Activated naive CD4-positive, alpha-beta T cell treated with anti-CD3 and anti-CD28 coated beads, Interleukin-2, amount 50 U/mL, for 72 hours (primary cell): ENCODE measurements at places on chromosomes 1 and 21. TPM values are rescaled to one million over a fixed set of nuclear protein-coding genes. Genes with fewer than 3 reads are reported as not detected.
A peak's percentile ranks its signal among the peaks of the same experiment; 100 is the strongest.

- DNase-seq = no peak
Observed at GRCh38 chr1:224525411-224526040, 90.6 kb upstream of the CNIH3 start.

DNA sequence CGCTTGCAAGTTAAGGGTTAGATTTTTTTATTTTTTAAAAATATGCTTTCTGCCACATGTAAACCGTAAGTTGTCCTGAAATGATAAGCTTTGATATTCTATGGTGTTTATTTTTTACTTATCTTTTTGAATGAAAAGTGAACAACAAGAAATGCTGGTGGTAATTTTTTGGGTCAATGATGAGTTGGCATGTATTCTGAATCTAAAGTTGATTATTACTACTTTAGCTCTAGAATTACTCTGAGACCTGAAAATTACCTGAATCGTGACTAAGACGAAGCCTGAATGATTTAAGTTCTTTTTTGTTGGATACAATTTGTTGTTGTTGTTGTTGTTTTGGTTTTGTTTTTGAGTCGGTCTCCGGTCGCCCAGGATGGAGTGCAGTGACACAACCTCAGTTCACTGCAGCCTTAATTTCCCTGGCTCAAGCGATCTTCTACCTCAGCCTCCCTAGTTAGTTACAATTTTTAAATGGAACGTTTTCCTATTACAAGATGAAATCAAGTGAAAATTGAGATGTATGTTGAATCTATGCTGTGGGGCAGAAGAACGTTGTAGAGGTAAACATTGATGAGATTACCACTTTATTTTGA lies 941 bp downstream of the RABGGTB start:
- no peak for DNase-seq

DNA sequence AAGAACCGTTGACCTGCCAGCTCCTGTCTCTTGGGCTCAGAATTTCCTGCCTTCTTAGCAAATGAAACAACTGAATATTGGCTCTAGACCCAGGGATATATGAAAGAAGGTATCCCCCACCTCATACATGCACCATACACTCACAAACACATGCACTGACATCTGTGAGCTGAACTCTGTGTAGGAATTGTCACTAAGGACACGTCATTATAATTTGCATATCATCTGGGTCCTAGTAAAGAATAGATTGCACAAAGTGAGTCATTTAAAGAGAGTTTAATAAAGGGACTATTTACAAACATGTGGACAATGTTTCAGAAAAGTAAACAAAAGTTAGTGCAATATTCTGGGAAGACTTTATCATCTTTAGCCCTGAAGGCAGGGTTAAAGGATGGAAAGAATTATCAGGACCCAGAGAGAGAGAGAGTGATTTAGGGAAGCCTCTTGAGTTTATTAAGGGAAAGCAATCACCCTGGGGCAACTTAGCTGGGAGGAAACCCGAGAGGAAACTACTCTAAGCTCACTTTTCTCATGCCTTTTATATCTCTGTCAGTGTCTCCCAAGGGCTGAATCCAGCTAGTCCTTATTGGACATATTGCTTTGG lies 74.1 kb upstream of the PLA2G4A start:
- DNase-seq = no peak

GRCh38 chr1:198291036-198291435 lies 134.2 kb downstream of the NEK7 start:
- no peak for DNase-seq

- no peak for DNase-seq
Observed at GRCh38 chr1:187032982-187033692, 204.4 kb downstream of the PLA2G4A start.

GRCh38 chr1:184409011-184409410 lies 22.2 kb downstream of the C1orf21 start:
- DNase-seq = no peak

GRCh38 chr21:16418226-16418625 lies 688.4 kb downstream of the USP25 start:
- DNase-seq = no peak

DNA sequence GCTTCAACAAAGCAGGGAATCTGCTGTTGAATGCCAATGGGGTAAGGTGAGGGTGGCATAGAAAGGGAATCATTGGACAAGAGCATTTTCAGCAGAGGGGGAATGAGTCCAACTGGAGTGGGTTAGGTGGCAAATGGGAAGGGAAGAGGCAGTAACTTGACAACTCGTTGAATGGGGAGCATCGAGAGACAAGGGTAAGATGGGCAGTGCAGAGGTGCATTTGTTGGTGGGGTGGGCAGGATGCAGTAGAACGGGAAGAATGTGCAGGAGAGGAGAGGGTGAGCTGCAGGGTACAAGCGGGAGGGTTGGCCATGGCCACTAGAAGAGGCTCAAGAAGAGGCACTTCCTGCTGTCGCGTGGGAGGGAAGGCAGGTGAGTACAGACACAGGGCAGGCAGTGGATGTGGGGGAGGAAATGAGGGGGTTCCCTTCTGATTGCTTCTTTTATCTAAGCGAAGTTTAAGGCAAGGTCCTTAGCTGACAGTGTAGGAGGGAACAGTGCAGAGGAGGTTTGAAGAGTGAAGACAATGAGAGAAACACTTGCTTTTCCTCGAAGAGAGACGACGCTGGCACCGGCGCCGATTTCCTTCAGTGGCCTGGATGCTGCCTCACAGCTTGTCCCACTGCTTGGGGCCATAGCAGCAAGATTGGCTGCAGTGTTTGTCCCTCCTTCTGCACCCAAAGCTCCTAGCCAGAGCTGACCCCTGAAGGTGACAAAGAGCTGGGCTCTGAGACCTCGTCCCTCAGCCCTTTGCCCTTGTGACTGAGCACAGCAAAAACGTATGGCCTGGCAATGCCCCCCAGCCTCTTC lies 3.2 kb upstream of the IKBKE start:
- no peak for DNase-seq

GRCh38 chr1:225670806-225671733 lies 18.1 kb upstream of the ENAH start:
- no peak for DNase-seq

Gene SIK1
- total RNA-seq = 2.3 TPM

- no peak for DNase-seq
Observed at GRCh38 chr1:25019337-25020172, 89.5 kb upstream of the RUNX3 start.

Gene ZBTB8B
- total RNA-seq = not detected

GRCh38 chr1:90722874-90723589 lies 5.9 kb upstream of the BARHL2 start:
- DNase-seq = no peak

GRCh38 chr1:52367272-52367671 lies 1.3 kb upstream of the CC2D1B start:
- DNase-seq = no peak

GRCh38 chr1:217889401-217889800 lies 258.3 kb downstream of the SPATA17 start:
- DNase-seq = no peak

GRCh38 chr1:109814993-109815786 lies 51.5 kb upstream of the EPS8L3 start:
- DNase-seq = no peak

GRCh38 chr1:97159342-97159741 lies 437.8 kb downstream of the PTBP2 start:
- DNase-seq = no peak

Gene APCS
- total RNA-seq = not detected

Gene VPS45
- 42.4 TPM for total RNA-seq

Gene LCK
- 208 TPM for total RNA-seq

DNA sequence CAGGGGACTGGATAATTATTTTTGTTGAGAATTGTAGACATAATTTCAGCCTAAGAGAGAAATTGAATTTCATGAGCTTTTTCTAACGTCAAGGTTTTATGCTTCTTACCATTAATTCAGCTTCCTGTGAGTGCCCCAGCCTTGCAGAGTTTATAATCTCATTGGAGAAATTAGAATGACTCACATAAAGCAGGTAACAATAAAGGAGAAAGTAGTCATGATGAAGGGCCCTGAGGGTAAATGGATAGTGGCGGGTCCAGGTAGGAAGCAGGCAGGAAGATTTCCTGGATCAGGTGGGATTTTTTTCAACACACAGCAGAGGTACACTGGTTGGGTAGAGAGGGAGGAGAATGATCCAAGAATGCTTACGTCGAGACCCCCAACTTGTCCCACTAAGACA lies 311.4 kb downstream of the BARHL2 start:
- no peak for DNase-seq

Gene PGD
- 59.2 TPM for total RNA-seq

Gene ORC1
- 42.4 TPM for total RNA-seq

Gene RGL1
- 3.2 TPM for total RNA-seq

DNA sequence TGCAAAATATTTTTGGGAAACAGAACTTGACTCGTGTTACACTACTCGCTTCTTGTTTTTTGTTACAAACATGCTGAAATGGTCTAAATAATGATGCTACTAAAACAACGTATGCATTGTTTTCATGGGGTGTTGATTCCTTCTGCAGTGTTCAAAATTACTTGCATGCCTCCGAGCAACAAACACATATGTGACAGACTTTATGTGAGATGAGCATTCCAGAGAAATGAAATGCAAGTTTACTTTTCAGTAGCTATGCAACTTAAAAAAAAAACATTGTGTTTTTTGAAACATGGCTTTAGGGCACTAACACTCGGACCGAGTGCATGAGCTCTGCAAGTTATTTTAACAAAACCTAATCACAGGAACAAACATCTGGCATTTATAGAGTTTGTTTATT lies 84.8 kb downstream of the CAMTA1 start:
- no peak for DNase-seq

Gene CELA3B
- total RNA-seq = not detected

- DNase-seq = no peak
Observed at GRCh38 chr1:22627331-22627730, 9.1 kb upstream of the C1QA start.

DNA sequence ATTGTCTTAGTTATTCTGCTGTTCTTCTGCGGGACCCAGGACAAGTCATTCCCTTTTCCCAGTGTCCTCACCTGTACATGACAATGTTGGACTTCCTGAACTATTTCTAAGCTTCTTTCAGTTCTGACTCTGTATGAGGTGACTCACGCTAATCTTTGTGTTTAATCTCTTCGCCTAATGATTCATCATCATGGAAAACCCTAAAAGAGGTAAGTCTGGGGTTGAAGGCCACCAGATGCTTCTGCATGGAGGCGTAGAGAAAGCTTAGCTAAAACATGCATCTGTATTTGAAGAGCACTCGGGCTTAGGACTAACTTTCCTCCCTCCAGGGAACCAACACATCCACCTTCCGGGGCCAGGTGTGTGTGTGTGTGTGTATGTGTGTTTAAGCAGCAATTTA lies 7.4 kb downstream of the SPRR5 start:
- no peak for DNase-seq

Gene CAMK1G
- total RNA-seq = not detected

- peak; percentile 68 for DNase-seq
Observed at GRCh38 chr1:231040019-231040799, at the start of gene FAM89A. FAM89A (minus strand) TSS chr1:231040254; CDS start chr1:231040211, 43 bp downstream.

- no peak for DNase-seq
Observed at GRCh38 chr1:109241841-109242345, 7.4 kb upstream of the CELSR2 start.

GRCh38 chr21:35681946-35682345 lies 378.4 kb downstream of the SETD4 start:
- DNase-seq = no peak

- DNase-seq = no peak
Observed at GRCh38 chr1:109470245-109470644, 3.9 kb downstream of the SYPL2 start.

DNA sequence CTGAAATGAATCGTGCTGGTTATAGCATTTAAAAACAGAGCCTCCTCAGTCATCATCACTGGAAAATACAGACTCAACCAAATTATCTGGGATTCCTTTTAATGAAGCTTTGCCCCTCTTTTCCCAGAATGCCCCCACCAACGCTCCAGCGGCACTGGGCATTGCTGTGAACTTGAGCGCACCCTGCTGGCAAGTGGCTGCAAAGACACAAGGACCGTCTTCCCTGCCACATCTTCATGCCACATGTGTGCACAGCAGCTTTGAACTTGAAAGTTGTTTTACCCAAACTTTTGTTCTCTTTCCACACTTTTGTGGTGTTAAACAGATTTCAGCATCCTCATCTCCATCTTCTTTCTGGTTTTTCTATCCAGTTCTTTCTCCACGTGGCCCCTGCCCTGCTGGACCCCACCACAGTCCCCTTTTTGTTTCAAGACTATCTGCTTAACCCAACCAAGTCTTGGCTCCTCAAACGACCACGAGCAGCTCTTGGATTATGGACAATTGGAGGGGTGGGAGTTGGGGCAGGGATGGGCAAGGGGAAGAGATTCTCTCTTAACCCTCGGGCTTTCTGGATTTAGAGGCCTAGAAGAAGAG lies 12.8 kb upstream of the LMX1A start:
- DNase-seq = no peak

- peak; percentile 63 for DNase-seq
Observed at GRCh38 chr21:42527489-42528158, 14.0 kb downstream of the SLC37A1 start.

DNA sequence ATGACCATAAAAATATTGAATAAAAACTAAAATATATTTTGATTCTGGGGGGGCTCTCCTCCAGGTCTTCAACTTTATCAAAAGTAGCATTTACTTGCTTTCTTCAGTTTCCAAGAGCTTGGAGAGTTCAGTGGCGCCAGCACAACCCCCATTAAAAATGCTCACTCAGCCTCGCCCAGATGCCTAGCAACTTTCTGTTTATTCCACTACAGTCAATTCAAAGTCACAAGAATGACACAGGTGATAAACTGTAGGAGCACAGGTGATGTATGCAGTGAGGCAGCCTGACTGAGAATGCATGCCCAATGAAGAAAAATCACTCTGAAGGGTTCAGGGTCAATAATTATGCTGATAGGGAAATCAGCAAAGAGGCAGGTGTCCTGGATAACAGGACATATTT lies 159.4 kb upstream of the ATP1B1 start:
- no peak for DNase-seq

Gene C21orf58
- total RNA-seq = 36.0 TPM

Gene YARS1
- total RNA-seq = 217 TPM

Gene LHX8
- total RNA-seq = not detected

DNA sequence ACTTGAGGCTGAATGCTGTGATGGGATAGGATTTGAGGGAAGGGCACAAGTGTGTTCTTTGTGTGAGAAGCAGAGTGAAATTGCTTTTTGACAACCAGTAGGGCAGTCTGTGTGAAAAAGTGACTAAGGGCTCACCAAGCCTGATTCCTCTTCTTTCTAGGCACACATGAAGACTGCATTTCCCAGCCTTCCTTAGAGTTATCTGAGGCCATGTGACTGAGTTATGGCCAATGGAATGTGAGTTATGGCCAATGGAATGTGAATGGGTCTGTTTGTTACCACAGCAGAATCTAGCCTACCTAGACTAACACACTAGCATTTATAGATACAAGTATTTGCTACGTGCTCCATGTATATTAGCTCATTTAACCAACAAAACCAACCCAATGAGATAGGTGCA lies 35.3 kb upstream of the DIRAS3 start:
- DNase-seq = no peak

GRCh38 chr1:181490740-181491712 lies 7.7 kb downstream of the CACNA1E start:
- no peak for DNase-seq

Gene MROH9
- not detected for total RNA-seq
